ENCODE measurements at places on chromosomes 12 and 14.

- no peak for DNase-seq
These were observed 77.2 kb downstream of the C2CD5 start for GRCh38 chr12:22467190-22467589.

- DNase-seq: no peak
These were observed 70.7 kb downstream of the PTPRO start for GRCh38 chr12:15393037-15393436.

DNA sequence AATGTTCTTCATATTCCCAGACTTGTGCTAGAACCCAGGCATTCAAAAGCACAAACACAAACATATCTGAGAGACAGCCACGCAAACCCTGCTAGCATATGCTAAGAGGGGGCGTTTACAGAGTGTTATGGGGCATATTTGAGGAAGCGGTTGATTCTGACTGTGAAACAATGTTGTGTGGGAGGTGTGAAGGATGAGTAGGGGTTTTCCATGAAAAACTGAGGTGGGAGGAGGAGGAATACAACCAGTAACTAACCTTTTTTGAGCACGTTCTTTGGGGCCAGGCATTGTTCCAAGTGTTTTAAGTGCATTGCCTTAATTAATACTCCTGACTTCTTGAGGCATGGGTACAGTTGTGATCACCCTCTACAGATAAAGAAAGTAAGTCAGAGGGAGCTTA is 499.5 kb downstream of the AACS start:
- no peak for DNase-seq

- no peak for DNase-seq
These were observed 8.8 kb downstream of the BCL7A start for GRCh38 chr12:122030424-122031035.

DNA sequence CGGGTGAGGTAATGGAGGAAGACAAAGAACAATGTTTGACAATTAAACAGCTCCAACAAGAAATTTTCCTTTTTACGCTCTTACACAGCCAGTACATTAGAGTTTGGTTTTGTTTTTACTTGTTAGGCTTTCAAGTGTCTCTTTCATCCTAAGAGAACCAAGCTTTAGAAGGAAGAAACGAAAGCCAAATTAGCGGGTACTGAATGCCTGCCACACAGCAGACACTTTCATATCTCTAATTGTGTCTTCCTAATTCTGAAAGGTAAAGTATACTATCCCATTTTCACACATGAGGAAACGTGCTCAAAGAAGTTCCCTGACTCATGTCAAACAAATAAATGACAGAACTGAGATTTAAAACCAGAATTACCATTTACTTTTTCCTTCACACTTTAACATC is 65.0 kb downstream of the CDK17 start:
- no peak for DNase-seq

DNA sequence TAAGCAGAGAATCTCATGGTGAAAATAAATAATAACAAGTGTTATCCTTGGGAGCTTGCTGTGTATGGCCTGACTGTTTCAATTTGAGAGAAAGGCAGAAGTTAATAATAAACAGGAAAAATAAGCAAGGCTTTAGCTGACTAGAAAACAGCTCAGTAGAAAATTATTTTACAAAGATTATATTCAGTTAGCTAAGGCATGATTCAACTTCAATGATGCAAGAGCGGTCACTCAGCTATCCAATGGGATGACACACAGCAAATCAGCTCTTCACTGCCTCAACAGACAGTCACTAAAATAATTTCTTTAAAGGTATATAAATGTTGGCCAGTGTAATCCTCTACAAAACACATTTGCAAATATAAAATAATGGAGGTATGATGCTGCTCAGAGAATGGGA is 18.6 kb downstream of the GSTZ1 start:
- peak; percentile 21 for DNase-seq

- no peak for DNase-seq
These were observed 579 bp upstream of the HOXC8 start for GRCh38 chr12:54008260-54008552.

DNA sequence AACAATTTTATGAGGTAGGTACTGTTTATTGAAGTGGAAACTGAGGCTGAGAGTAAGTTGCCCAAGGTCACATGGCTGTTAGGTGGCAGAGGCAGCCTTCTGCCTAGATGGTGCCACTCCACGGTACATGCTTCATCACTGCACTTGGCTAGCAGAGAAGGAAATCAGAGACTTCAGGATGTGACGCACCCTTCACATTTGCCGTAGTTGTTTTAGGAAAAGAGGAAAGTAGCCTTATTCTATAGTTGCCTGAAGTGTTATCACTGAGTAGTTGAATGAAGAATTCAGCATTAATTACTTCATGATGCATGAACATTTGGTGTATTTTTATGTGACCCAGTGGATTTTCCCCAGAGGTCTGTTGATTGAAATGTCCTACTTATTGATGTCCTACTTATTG is 55.7 kb downstream of the ERC1 start:
- no peak for DNase-seq

- DNase-seq: peak; percentile 46
These were observed 36.4 kb downstream of the SAMD4A start for GRCh38 chr14:54603362-54603761.

DNA sequence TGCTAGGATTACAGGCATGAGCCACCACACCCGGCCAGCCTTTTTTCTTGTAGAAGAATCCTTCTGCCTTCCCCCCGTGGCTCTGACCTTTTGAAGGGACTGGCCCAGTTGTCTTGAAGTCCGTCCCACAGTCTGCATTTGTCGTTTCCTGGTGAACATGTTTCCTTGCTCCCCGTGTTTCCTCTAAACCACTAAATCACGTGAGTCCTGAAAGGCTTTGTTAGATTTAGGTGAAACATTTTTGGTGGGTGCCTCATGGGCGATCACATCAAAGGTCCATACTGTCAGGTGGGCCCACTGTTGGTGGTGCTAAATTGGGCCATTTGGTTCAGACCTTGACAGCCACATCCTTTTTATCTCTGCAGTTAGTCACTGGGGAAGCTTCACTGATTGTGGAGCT is 26.3 kb downstream of the MLXIP start:
- DNase-seq: no peak

- no peak for DNase-seq
These were observed 88.1 kb upstream of the CCDC175 start for GRCh38 chr14:59664741-59665140.

DNA sequence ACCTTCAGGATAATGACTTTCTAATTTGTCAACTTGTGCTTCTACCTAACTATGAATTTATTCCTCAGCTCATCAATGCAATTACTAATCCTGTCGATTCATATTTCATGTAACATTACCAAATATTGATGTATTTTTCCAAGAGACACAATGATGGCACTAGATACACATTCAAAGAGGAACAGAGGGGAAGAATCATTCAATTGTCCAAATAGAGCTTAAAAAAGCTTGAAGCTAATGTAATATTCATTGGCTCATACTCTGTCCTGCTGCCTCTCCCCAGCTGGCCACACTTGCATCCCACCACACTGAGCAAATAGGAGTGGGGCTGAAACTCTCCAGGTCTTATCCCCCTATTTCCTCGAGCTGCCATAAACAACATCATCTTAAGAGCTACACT is 9.3 kb downstream of the TESPA1 start:
- DNase-seq: no peak
